ENCODE measurements at places on chromosomes 16 and 17.

- DNase-seq: no peak
Measured at GRCh38 chr17:48735062-48735351, 6.5 kb upstream of the HOXB13 start.

DNA sequence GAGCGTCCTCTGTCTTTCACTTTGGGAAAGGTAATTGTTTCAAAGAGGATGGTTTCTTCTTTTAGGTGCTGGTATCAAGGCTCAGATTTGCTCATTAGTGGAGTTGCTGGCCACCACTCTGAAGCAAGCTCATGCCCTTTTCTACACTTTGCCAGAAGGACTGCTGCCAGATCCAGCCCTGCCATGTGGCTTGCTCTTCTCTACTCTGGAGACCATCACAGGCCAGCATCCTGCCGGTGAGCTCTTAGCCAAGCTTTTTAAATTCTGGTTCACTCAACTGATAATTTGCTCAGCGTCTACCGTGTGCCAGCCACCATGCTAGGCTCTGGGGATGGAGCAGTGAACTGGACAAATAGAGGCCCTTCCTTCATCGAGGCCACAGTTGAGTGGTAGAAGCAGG, 4.3 kb downstream of the COG1 start:
- DNase-seq: no peak

- no peak for DNase-seq
Measured at GRCh38 chr17:70896843-70897242, 727.5 kb downstream of the KCNJ2 start.

- no peak for DNase-seq
Measured at GRCh38 chr16:13913374-13914292, 6.3 kb upstream of the ERCC4 start.

DNA sequence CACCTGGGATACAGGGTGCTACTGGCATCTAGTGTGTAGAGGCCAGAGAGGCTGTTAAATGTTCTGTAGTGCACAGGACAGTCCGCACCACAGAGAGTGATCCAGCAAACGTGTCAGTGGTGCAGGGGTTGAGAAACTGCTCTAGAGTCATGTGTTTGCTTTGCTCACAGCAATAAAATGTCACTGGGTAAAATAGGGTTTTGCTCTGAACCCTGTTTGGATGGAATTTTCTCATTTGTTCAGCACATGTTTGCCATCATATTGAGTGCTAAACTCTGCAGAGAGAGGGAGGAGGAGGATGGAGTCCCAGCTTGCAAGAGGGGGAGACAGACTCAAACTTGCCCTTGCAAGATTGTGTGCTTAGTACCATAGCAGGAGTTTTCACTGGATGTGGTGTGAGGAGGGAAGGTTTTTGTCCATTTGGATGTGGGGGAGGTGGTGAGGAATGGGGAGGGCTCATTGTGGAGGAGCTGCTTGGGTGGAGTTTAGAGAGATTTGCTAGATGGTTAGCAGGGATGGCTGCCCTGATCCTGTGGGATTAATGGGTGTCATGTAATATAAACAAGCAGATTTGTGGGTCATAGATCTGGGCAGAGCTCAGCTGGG, 11.8 kb downstream of the PLCG2 start:
- no peak for DNase-seq

- no peak for DNase-seq
Measured at GRCh38 chr17:28365487-28365886, 488 bp upstream of the SEBOX start.

- no peak for DNase-seq
Measured at GRCh38 chr16:48462106-48462740, 77.0 kb upstream of the SIAH1 start.

DNA sequence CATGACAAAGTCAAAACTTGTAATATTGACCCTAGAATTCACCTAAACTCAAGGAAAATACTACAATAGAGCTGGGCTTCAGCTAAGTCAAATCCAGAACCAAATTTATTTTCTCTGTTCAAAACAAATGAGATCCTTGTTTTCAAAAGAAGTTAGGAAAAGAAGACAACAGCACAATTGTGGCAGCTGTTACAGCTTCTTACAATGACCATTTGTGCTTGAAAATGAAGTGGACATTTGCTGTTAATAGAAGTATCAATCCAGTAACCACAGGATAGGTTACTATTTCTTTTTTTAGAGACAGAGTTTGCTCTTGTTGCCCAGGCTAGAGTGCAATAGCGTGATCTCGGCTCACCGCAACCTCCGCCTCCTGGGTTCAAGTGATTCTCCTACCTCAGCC, 44.4 kb downstream of the APPBP2 start:
- DNase-seq: no peak

DNA sequence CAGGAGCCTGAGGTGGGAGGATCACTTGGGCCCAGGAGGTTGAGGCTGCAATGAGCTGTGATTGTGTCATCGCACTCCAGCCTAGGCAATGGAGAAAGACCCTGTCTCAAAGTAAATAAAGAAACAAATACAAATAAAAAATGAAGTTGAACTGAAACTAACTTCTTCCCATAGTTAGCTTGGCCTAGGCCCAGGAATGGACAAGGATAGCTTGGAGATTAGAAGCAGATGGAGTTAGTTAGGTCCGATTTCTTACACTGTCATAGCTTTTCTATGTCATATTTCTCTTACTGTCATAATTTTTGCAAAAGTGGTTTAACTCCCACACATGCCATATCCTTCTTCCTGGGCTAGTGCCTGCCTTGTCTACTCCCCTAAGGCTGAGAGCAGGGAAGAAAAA, 154.7 kb upstream of the CACNG3 start:
- DNase-seq: no peak

DNA sequence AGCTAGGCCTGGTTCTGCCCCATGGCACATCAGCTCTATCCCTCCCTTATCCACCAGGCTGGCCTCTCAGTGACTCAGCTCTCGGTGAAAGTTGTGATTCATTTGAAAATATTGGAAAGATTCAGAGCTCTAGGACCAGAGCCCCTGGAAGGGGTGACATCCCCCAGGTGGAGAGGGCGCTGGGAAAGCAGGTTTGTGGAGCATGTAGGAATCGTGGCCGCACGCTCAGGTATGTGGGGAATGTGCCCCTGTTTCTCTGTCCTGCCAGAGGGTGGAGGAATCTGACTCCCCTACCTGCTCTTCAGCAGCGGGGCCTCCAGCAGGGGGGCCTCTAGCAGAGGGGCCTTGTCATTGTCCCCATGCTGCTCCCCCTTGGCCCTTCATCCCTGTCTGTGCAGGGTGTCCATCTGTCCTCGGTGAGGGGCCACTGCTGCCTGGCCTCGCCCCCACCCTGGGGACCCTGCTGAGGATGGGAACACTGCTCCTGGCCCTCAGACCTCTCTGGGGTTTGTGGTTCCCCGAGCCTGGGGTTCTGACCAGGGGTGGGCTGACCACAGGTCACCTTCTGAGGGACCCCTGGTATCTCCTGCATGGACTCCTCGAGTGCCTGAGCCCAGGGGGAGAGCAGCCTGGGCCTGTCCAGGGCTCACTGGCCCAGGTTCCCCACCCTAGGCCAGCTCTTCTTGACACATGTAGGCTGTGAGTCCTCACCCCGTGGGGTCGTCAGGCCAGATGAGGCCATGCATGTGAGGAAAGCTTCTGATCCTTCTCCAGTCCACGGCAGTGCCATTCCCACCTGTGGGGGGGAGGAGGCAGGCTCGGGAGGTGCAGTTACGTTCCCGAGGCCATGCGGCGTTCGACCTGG, 47.5 kb downstream of the NT5M start:
- no peak for DNase-seq

GRCh38 chr16:7450440-7450839, 117.8 kb downstream of the RBFOX1 start:
- no peak for DNase-seq

DNA sequence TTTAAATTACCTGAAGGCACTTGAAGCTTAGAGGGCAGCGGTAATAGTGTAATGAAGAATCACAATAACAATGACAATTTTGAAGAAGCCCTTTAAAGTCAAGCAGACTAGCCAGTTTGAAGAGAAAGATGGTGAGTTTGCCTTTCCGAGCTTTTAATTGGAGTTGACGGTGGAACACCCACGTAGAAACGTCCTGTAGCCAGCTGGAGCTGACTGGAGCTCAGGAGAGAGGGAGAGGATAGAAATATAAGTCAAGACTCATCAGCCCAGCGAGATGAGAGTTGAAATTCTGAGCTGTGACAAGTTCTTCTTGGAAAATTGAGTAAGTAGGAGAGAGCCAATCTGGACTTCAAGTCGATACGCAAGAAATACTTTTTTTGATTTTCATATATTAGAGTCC, 91.7 kb upstream of the CACNG3 start:
- DNase-seq: no peak

- no peak for DNase-seq
Measured at GRCh38 chr16:18933501-18933900, 7.3 kb upstream of the SMG1 start.

DNA sequence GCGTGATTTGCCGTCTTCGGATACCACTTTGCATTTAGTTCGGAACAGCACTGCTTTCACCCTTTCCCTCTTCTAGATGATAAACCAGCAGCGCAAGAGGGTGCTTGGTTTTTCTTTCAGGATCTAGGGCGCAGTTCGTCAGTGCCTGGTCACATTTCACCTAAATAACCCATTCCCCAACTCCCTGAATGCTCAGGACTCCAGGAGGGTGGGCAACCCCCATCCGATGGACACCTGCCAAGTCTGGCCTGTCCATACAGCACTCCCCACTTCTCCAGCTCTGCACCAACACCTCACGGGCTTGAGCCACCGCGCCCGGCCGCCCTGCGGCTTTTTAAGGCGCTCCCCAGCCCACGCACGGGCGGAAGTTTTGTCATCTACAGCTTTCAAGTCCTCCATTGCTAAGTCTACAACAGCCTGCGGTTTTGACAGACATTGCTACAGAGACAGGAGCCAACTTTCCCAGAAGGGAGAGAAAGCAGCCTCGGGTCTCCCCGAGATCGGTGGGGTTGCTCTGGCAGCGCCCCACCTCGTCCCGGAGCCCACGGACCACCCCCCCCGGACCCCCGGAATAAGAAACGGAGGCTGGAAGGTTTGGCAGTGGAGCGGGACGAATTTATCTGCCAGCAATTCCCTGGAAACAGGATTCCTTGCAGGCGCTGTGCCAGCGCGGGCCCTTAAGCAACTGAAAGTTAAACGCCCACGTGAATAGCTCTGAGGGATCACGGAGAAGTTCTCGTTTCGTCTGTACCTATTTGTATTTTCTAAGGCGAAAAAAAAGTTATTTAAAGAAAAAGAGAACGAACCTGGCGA, 38.6 kb upstream of the SLFN13 start:
- DNase-seq: peak; percentile 87

DNA sequence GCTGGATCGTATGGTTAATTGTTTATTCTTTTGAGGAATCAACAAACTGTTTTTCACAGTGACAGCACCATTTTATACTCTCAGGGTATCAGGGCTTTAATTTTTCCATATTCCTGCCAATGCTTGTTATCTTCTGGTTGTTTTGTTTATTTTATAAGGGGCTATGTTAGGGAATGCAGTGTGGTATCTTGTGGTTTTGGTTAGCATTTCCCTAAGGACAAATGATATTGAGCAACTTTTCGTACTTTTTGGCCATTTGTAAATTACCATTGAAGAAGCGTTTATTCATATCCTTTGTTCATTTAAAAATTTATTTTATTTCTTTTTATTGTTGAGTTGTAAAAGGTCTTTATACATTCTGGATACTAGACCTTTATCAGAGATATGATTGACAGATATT, 322.0 kb upstream of the SALL1 start:
- DNase-seq: no peak

GRCh38 chr16:55035956-55036355, 105.3 kb downstream of the IRX5 start:
- no peak for DNase-seq

DNA sequence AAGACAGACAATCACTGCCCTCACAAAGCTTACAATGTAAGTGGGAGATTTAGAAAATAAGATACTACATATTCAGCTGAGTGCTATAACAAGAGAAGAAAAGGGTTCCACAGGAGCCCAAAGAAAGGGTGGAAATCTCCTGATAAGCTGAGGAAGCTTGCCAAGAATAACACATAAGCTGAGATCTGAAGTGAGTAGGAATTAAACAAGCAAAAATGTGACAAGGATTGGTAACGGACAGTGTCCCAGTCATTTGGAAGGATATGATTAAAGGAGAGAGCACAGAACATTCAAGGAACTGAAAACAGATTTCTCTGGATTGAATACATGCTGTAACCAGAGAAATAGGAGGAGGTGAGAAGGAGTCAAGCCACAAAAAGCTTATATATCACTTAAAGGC, 13.0 kb downstream of the CDYL2 start:
- no peak for DNase-seq

DNA sequence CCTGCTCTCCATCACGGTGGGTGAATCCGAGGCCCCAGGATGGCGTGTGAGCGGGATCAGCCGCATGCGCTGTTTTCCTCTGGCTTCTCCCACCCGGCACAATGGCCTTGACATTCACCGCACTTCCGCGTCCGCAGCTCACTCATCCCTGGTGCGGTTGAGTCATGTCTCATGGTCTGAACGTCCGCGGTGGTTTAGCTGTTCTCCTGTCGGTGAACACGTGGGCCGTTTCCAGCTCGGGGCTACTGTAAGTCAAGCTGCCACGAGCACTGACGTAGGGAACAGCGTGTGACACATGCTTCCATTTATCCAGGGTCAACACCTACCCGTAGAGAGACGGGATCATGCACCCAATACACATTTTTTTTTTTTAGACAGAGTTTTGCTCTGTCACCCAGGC, 15.3 kb upstream of the CACNA1H start:
- no peak for DNase-seq

DNA sequence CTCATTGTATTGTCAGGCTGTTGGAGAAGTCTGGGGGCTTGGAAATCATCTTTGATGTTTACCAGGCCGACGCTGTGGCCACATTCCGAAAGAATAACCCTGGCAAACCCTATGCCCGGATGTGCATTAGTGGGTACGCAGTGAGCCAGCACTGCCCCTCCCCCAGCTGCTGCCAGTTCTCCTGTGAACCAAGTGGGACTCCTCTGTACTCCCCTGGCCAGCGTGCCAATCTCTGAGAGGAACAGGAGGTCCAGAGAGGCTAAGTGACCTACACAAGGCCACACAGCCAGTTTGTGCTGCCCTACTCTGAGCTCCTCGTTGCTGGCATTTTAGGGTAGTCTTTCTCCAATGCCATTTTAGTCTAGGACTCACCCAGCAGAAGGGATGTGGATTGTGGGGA, 1.9 kb upstream of the LLGL2 start:
- no peak for DNase-seq

- DNase-seq: no peak
Measured at GRCh38 chr16:86931410-86931941, 353.1 kb downstream of the FOXL1 start.

GRCh38 chr17:60168654-60169053, 18.9 kb downstream of the CA4 start:
- DNase-seq: no peak

DNA sequence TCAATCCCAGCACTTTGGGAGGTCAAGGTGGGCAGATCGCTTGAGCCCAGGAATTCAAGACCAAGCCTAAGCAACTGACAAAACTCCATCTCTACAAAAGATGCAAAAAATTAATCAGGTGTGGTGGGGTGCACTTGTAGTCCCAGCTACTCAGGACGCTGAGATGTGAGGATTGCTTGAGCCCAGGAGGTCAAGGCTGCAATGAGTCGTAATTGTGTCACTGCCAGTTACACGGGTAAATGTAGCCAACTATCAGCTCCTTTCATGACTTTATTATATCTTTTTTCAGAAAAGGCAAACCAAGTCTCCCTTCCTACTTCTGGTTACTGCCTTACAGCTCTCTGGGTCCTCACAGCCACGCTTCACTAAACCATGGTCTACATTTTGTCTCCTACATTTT, 4.0 kb downstream of the SDF2 start:
- DNase-seq: no peak

GRCh38 chr16:83579436-83579835, 228.3 kb upstream of the HSBP1 start:
- DNase-seq: no peak

GRCh38 chr16:31333686-31334649, 21.0 kb upstream of the ITGAX start:
- no peak for DNase-seq

GRCh38 chr17:14080847-14081251, 11.5 kb downstream of the COX10 start:
- no peak for DNase-seq
